Activated T-helper 1 cell treated with anti-CD3 and anti-CD28 coated beads, Interleukin-2, amount 50 U/mL, for 16 hours (primary cell): ENCODE measurements at places on chromosomes 4 and X.

GRCh38 chr4:30953799-30954198 is 233.6 kb downstream of the PCDH7 start:
- no peak for DNase-seq

GRCh38 chrX:131955099-131955777 is 67.9 kb upstream of the STK26 start:
- DNase-seq = no peak

DNA sequence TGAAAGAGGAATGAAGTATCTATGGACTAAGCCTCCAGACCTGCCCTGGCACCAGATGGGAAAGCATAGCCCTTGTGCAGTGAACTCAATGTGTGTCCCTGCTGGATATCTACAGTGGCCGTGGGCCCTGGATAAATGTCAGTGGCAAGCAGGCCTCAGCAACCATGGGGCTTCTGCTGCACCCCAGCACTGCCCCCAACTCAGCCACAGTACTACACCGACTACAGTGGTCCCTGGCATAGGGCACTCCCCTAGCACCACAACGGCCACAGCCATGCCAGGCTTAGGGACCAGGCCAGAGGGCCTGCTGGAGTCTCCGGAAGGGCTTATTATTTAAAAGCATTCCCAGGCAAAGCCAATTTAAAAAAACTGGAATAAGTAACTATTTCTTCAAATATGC is 459.1 kb downstream of the SH2D1A start:
- DNase-seq = no peak

- DNase-seq = no peak
Measured at GRCh38 chr4:51963841-51964517, 56.2 kb downstream of the LRRC66 start.

GRCh38 chrX:27555514-27555913 is 34.6 kb upstream of the DCAF8L2 start:
- DNase-seq = no peak

DNA sequence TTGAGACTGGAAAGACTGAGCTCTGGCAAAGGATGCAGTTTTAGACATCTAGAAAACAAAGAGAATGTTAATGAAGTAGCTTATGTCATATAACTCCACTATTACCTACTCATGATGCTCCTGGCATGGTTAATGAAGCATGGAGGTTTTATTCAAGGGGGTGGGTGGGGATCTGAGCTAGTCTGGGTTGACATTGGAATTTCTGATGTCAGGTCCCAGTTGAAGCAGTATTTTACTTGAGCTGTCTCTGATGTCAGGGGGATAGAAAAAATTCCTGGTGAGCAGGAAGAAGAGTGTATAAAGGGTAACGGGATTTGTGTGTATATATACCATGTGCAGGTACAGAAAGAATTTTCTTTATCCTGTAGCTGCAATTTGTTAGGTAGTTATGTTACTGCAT is 102.0 kb downstream of the ELOVL6 start:
- DNase-seq = no peak

- no peak for DNase-seq
Measured at GRCh38 chrX:143788265-143788664, 67.7 kb upstream of the SPANXN2 start.

GRCh38 chrX:23334848-23335599 is at the start of gene PTCHD1:
TSS of gene PTCHD1 (plus strand) at chrX:23334849. CDS start at chrX:23334876, 27 bp downstream.
- DNase-seq = no peak

DNA sequence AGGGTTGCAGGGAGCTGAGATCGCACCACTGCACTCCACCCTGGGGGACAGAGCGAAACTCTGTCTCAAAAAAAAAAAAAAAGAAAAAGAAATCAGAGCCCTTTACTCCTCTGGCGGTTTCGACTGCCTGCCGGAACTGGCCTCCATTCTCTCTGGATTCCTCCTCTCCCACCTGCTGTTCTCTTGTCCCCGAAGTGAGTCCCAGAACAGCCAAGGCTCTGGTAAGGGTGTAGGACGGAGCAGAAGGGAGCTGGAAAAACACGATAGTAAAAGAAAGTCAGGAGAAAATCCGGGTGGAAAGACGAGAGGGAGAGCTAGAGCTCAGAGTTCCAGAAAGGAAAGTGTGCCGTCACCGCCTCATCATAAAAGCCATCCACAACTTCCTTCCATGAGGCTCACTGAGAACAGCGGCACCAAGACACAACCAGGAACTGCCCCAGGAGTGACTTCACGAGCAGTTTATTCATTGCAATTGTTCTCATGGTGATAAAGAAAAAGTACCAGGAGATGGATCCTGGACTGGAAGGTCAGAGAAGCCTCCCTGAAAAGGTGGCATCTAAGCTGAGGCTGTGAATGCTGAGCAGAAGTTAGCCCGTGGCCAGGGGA is 12.3 kb downstream of the TLR3 start:
- no peak for DNase-seq

GRCh38 chr4:140037353-140038030 is 116.5 kb downstream of the MAML3 start:
- no peak for DNase-seq

GRCh38 chr4:95729596-95729995 is 110.3 kb upstream of the PDHA2 start:
- DNase-seq = no peak

DNA sequence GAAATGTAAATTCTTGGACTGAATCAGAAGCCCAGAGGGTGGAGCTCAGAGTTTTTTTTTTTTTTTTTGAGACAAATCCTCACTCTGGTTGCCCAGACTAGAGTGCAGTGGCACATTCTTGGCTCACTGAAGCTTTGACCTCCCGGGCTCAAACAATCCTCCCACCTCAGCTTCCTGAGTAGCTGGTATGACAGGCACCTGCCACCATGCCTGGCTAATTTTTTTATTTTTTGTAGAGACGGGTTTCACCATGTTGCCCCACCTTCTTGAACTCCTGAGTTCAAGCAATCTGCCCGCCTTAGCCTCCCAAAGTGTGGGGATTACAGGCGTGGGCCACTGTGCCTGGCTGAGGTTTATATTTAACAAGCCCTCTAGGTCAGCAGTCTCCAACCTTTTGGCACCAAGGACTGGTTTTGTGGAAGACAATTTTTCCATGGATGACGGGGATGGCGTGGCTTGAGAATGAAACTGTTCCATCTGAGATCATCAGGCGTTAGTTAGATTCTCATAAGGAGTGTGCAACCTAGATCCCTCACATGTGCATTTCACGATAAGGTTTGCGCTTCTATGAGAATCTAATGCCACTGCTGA is 76.7 kb downstream of the FHIP1A start:
- no peak for DNase-seq

GRCh38 chr4:31741326-31741725 is 1021.2 kb downstream of the PCDH7 start:
- no peak for DNase-seq

GRCh38 chrX:105552395-105552794 is 269.9 kb upstream of the NRK start:
- DNase-seq = no peak

GRCh38 chr4:102218656-102219055 is 126.6 kb downstream of the SLC39A8 start:
- DNase-seq = no peak

- no peak for DNase-seq
Measured at GRCh38 chrX:51891821-51892551, 1.4 kb upstream of the MAGED1 start.

- DNase-seq = no peak
Measured at GRCh38 chr4:174260099-174260498, 23.4 kb downstream of the FBXO8 start.

DNA sequence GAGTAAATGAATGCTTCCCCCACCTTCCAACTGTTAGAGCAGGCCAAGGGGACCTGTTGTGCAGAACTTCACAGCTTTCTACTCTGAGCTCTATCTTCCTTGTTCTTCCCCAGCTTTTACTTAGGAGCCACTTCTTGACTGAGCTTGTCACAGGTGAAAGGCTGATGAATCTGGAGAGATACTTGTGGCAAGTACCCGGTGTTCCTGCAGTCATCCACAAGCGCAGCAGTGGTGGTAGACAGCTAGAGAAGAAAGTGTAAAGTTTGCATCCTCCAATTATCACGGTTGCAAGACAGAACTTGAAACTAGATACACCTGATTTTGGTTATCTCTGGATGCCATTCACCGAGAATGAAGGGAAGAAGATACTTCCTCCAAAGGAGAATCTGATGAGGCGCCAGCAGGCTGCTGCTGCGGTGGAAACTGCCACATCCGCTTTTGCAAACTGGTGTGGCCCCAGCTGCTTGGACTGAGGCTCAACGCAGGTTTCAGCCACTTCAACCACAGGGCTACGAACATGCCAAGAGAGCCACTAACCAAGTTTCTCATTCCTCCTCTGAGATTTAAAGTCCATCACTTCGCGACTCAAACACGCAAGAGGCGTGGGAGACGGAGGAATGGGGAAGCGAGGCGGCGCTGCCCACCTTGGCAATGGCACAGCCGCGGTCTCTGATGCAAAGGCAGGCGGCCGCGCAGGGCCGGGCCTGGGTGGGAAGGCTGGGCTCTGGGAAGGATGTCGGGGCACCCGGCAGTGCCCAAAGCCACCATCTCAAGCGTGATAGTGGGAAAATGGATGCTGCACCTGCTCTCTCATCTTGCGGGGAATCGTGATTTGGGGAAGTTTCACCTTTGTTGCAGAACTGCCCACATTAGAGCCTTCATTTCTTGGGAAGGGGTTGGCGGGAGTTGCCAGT is 1.3 kb upstream of the FHIP1A start:
- no peak for DNase-seq

- no peak for DNase-seq
Measured at GRCh38 chr4:43089730-43090129, 197.2 kb downstream of the GRXCR1 start.

DNA sequence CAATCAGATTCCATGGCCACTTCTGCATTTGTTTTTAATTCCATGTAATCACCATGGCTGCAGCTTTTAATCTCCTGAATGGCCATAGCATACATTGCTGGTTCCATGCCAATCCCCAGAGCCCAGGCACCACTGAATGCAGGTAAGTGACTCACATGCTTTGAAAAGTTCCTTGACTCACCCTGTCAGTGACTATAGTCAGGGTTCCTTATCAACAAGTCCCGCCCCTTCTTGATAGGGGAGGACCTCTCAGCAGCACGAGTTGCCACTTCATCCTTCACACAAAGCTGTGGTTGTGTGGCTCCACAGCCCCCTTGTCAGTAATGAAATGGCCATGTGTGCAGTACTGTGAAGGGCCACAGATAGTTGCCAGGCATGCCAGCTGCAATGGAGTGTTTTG is 516.6 kb downstream of the PPARGC1A start:
- DNase-seq = no peak

DNA sequence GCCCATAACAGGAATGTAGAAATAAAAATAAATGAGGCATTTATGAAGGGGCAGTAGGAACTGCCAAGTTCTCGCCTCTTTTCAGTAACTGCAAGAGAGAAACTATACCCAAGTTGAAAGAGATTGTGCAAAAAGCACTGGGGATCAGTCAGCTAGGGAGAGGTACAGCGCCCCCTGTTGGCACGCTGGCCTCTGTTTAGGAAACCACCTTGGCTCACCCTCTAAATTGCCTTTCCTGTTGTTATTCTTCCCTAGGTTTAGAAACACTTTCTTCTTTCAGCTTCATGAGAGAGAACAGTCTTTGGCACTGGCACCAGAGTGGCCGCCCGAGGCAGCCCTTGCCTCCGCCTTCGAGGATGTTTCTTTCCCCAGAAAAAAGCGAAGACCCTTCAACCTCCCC is 348.5 kb downstream of the MID1IP1 start:
- peak; percentile 31 for DNase-seq
